ENCODE measurements at places on chromosomes 2 and 18.

DNA sequence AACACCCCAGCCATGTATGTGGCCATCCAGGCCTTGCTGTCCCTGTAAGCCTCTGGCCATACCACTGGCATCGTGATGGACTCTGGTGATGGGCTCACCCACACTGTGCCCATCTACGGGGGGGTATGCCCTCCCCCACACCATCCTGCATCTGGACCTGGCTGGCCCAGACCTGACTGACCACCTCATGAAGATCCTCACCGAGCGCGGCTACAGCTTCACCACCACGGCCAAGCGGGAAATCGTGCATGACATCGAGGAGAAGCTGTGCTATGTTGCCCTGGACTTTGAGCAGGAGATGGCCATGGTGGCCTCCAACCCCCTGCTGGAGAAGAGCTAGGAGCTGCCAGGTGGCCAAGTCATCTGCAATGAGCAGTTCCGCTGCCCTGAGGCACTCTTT, 80.4 kb upstream of the ZCCHC2 start:
- no peak for DNase-seq

DNA sequence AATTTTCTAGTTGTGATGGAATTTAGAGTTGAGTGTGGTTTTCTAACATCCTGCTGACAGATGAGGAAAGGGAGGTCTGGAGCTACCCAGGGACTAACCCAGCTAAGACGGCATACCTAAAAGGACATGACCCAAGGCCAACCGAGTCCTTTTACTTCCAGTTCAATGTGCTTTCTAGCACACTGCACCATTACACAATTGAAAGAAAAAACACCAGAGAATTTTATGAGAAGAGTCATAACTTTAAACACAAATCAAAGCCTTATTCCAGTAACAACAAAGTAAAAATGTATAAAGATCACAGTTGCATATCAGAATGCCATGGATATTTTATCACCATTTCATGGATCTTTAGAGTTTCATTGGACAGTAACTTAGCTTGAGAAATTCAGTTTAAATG, 480.3 kb downstream of the MEIS1 start:
- DNase-seq, result no peak

GRCh38 chr2:8539743-8540551, 141.9 kb upstream of the ID2 start:
- DNase-seq, result no peak

DNA sequence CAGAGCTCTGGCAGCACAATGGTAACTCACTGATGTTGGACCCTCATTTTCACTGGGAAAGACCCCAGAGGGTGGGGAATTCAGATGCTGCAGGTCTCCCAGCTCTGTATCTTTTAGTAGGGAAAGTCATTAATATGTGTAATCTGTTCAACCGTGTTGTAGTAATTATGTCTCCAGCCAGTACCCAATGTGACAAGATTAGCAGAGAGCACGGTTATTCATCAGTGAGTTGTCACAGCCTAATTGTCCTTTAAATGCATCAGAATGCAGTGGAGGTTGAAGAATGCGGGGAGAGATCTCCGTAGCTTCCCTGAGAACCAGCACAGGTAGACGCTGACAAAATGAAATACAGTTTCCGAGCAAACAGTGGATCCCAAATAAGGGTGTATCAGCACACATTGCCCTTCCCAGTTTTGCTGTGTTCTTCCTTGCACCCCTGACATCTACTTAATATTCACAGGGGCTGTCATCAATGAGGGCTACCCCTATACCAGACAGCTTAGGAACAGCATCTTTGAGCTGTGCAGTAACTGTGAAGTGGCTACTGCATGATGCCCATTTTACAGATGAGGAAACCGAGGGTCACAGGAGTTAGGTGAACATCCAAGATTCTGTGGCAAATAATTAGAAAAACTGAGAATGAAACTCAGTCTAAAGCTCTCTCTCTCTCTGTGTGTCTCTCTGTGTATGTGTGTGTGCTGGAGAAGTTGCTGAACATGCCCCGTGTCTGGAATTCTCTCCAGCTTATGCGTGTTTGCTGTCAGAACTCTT, 430.4 kb upstream of the HS6ST1 start:
- no peak for DNase-seq

DNA sequence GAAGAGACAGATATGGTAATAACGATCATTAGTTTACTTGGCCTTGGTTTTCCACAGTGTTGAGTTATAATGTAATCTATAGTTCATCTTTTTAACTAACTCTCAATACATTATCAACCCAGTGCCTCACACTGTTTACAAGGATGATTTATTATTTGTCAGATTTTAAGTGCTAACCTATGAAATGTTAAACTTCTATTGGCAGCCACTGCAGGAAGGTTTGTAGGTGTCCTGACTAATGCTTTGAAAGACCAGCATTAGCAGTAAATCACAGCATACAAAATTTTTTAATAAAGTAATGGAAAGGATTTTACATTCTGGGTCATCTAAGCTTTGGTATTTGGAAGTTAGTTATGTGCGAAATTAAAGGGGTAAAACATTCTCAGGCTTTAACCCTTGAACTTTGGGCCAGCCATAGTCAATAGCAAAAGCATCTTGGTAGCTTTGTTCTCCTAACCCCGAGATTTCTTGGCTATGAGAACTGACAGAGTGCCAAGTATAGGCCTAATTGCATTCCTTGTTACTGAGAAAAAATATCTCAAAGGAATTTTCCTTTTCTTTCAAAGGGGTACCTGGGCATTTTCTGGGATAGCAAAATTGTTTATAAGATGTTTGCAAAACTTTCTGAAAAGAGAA, 30.6 kb downstream of the SPATS2L start:
- DNase-seq, result no peak

DNA sequence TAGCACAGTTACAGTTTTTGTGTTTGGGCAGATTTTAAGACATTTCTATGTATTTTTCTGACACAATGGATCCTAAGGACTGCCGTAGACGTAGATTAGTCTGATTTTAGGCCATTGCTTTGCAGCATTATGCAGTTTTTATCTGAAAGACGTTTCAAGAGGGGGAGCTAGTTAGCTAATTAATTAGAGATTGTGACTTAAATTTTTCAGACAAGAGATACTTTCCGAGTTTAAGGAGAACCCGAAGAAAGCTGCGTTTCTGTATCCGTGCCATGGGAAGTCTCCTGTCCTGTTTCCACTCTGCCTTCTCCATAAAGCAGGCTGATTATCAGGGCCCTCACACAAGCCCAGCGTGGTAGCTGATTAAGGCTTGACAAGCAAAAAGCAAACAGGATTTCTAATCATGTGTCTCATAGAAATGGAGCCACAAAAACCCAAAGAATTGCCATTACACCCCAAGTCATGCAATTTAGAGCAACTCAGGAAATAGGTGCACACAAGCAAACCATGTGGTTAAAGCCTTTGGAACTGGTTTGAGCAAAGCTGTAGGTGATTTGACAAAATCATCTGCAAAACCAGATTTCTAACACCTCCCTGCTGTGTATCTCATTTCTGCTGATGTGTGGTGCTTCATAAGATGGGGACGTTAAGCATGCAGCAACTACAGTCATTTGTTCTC, 808.1 kb downstream of the RNF144A start:
- DNase-seq, result no peak

DNA sequence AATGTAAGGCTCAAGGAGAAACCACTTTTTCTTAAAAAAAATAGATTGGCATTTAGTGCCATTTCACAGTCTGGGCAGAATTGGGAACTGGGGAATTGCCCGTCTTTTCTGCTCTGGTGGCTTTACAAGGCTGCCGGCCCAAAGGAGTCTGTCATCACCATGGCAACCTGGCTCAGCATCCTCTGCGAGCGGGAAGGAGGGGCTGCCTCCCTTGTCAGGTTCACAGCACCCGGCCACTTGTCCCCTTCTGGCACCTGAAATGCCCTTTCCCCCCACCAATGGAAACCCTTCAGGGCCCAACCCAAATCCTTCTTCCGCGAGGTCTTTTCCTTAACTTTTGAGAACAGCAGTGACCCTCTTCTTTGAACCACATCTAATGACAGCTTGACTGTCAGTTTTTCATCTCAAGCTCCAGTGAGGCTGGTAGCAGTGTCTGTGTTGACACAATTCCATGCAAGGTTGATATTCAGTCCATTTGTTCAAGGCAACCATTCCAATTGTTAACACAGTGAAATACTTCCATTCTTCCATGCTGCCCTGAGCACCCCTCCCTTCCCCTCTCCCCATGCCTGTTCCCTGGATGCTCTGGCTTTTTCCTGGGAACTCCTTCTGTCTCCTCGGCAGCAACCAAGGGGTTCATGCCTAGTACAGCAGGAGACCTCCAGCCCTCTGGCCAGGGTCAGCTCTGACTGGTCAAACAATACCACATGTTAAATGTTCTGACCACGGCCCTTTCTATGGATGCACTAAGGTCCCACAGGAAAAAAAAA, 79.6 kb downstream of the DNER start:
- no peak for DNase-seq

GRCh38 chr2:133193544-133194361, 374.5 kb downstream of the NCKAP5 start:
- no peak for DNase-seq

DNA sequence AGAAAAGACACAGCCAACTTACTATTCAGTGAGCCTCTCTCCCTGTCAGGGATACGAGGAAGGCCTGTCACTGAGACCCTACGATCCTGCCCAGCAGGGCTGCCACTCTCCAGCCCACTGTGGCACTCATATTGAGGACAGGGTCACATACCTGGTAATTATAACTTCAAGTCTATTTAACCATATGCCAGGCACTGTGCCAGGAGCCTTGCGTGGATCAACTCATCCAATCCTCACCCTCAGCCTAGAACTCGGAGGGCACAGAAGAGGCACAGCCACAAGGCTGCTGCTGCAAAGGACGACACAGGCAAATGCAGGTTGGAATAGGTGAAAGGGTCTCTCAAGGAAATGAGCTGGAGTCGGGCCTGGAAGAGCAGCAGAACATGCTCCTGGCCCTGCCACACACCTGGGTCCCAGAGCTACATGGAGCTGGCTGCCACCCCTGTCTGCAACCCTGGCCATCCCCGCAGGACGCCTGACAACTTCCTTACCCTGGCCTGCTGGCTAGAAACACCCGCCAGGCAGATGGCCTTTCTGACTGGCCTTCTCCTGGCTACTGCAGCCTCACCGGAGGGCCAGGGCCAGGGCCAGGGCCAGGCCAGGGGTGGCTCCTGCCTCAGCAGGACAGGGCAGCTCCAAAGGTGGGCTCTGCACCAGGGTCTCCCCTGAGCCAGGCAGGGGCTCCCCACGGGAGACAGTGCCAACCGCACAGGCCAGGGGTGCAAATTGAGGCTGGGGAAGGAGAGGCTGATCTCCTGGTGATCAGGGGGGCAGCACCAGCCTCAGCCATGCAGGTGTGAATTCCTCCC, 32.1 kb upstream of the SLC66A3 start:
- DNase-seq, result no peak

- DNase-seq, result no peak
These were observed 24.2 kb upstream of the TMEFF2 start for GRCh38 chr2:192218970-192219369.

- no peak for DNase-seq
These were observed 198.4 kb downstream of the NYAP2 start for GRCh38 chr2:225597911-225598310.

DNA sequence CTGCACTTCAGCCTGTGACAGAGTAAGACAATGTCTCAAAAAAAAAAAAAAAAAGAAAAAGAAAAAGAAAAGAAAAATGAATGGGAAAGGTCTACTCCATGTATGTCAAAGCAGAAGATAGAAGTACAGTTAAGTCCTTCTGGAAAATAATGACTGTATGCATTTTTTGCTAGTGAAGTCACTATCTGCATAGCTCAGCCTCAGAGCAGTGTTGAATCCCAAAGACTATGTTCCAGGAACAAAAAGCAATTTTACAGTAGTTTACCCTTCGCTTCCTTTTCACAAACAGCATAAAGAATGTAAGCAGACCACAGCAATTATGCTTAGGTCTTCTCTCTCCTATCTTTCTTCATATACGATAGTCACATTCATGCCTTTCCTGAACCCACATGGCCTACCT, 497.4 kb downstream of the CMPK2 start:
- DNase-seq, result no peak

- DNase-seq, result no peak
These were observed 233.6 kb downstream of the TPGS2 start for GRCh38 chr18:36595046-36595817.

- DNase-seq, result no peak
These were observed 67.8 kb downstream of the PSMG2 start for GRCh38 chr18:12770469-12771219.

- DNase-seq, result no peak
These were observed 39.1 kb upstream of the GPR17 start for GRCh38 chr2:127606625-127607398.

GRCh38 chr2:152622219-152622618, 95.0 kb downstream of the PRPF40A start:
- DNase-seq, result no peak

- DNase-seq, result no peak
These were observed 181.5 kb downstream of the KLHL29 start for GRCh38 chr2:23566241-23567142.

DNA sequence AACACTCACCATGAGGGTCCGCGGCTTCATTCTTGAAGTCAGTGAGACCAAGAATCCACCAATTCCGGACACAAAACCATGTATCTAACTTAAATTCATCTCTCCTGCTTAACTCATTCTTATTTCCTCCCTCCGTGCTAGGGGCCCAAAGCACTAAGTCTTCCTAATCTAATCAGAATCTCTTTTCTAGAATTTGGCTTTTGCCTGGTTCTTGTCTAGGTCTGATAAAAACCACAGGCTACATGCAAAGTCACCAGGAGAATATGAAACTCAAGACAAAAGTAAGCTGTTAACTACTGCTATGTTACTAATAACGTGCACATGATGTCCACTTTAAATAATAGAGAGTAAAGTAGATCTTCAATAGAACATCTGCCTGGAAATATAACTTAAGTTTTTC, 69.9 kb downstream of the TRIP12 start:
- no peak for DNase-seq

- DNase-seq, result no peak
These were observed 438.0 kb upstream of the CDH20 start for GRCh38 chr18:60895181-60895580.

DNA sequence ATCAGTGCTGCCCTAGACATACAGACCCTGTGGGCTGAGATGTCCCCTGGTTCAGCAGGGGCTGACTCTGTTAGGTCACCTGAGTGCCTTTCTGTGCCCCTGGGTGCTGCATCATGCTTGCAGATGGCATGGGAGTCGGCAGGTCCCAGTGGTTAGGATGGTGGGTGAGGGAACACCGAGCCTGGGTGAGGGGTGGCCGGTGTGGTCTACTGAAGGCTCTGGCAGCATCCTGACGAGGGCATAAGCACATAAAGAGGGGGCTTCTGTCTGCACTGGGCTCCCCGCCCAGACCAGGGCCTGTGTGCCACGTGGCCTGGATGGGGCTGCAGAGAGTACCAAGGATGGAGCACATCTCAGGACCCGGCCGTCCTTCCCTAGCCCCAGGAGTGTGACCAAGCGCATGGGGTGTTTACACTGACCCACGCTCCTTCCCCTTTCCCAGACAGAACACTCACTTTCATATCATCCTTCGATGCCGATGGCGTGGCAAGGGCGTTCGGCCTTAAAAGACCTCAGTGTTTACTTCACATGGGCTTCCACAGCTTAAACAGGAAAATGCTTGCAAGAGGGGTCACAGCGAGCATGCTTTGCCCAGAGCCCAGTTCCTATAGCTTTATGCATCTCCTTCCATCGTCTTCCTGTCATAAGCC, 115.1 kb downstream of the STPG4 start:
- no peak for DNase-seq
